GM10248 (cell line): ENCODE measurements at places on chromosomes 7 and 10.

- DNase-seq, result peak; percentile 37
Observed at GRCh38 chr10:34758447-34758996, 56.6 kb downstream of the PARD3 start.

- no peak for DNase-seq
Observed at GRCh38 chr10:50398381-50398780, 147.1 kb upstream of the ASAH2 start.

DNA sequence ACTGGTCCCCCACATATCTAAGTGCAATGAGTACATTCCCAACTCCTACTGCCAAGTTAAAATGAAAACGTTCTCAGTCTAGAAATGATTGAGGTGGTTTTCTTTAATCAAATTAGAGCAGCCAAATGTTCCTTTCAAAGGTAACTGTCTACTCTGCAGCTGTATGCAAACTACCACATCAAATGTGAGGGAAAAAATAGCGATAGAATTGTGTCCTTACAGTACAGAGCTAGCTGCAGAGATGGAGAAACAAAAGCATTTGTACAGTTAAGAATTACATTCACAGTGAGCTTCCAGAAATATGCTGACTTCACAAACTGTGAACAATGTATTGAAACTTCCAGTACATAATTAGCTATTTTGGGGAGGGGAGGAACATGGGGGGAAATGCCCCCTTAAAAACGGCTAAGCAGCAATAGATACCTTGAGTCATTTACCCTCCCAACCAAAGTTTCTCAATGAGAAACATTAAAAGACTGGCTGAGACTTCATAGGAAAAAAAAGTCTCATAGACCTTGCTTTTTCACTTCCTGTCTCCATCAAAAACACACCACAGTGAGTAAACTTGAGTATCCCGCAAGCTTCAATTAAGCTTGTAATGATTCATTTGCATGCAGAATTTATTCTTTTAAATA is 22.9 kb downstream of the CDK6 start:
- peak; percentile 27 for DNase-seq

GRCh38 chr7:37448011-37448635 is 541 bp downstream of the ELMO1 start:
- peak; percentile 42 for DNase-seq

GRCh38 chr7:46695051-46695708 is 774.1 kb upstream of the IGFBP3 start:
- DNase-seq, result no peak

GRCh38 chr10:61663466-61663865 is 737 bp downstream of the CABCOCO1 start:
- DNase-seq, result no peak

DNA sequence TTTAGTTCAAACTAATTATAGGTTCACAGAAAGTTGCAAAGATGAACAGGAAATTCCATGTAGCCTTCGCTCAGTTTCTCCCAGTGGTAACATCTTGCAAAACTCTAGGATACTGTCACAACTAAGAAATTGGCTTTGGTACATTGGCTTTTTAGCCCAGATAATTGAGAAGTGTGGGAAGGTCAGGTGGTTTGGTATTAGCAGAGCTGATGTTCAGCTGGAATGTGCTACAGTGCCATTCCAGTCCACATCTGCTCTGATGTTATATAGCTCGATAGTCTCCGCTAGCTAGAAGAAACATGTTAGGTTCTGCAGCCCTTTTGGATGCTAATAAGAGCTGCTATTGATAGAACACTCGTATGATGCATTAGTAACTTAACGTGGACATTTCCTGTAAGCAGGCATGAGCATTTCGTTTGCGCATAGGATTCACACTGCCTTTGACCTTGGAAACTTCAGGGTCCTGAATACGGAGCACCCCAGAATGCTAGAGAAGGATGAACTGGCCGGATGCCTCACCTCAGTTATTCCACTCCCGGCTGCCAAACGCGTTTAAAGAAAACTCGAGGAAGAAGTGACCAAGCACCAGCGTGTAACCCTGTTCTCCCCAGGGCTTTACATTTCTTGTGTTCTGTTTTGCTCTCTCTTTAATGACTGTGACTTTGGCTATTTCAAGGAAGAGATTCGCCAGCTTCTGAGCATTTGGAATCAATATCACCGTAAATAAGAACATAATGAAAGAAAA is 271.4 kb downstream of the GALNT17 start:
- no peak for DNase-seq

- DNase-seq, result no peak
Observed at GRCh38 chr10:88652616-88653015, 11.6 kb upstream of the LIPF start.

DNA sequence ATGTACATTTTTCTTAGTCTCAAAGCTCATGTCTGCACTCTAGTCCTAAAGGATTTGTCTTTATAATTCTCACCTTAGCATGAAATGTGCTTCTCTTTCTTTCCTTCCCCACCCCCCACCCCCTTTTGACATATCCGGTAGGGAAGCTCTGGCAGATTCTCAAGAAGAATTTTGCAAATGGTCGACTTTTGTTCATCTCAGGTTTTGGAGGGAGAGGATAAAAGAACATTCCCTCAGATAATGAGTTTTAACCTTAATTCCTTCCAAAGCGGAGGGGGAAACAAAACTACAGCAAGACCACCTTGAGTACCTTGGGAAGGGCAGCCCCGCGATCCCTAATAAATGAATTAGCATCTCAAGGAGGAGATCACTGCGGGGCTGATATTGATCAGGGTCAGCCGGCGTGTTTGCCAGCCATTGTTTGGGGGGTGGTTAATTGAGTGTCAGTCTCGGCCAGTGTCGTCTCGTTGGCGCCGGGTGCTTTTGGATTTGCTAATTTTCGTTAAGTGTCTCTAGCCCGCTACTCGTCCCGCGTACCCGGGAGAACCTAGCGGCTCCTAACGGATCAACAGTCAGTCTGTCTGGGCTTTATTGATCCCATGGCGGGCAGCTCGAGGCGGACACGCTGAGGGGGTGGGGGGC is 874 bp upstream of the BAMBI start:
- DNase-seq, result no peak

DNA sequence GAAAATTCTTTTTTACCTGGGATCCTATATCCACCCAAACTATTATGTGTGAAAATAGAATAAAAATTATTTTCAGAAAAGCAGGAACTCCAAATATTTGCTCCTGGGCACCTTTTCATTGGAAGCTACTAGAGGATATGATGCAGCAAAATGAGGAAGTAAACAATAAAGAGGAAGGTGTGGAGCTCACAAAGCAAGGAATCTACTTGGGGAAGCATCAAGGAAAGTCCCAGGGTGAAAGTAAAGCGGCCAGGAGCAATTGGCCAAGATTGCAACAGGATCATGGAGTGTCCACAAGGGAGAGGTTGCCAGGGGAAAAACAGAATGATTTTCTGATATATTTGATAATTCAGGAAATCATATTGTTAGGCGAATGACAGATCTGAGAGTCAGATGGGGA is 80.8 kb downstream of the CARD11 start:
- no peak for DNase-seq

GRCh38 chr7:123271231-123271630 is 71.5 kb upstream of the SLC13A1 start:
- no peak for DNase-seq

DNA sequence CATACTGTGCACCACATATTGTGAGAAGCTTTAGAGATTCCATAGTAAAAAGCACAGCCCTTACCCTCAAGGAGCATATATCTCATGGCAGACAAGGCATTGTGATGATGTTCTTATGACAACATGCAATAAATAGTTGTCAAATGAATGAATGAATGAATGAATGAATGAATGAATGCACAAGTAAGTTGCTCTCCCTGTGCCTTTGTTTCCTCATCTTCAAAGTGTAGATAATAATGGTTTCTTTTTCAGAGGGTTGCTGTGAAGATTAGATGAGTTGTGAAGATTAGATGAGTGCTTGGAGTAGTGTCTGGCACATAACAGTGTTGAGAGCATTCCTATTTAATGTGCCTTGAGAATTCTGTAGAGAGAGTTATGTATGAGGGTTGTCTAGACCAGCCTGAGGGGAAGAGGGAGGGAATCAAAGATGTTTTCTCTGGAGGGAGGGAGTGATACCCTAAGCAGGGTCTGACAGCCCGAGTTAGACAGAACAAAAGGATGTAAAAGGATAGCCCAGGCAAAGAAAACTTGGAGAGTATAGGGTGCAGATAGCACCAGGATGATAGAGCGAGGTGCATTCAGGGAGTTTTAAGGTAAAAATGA is 217.2 kb downstream of the RELN start:
- DNase-seq, result no peak

GRCh38 chr10:107657851-107658250 is 493.3 kb upstream of the SORCS1 start:
- no peak for DNase-seq

- DNase-seq, result no peak
Observed at GRCh38 chr10:34565934-34566333, 249.2 kb downstream of the PARD3 start.

DNA sequence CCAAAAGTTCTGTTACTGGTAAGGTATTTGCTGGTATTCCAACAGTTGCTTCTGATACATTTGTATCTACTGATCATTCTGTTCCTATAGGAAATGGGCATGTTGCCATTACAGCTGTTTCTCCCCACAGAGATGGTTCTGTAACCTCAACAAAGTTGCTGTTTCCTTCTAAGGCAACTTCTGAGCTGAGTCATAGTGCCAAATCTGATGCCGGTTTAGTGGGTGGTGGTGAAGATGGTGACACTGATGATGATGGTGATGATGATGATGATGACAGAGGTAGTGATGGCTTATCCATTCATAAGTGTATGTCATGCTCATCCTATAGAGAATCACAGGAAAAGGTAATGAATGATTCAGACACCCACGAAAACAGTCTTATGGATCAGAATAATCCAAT is 131.0 kb downstream of the AASS start:
- no peak for DNase-seq

DNA sequence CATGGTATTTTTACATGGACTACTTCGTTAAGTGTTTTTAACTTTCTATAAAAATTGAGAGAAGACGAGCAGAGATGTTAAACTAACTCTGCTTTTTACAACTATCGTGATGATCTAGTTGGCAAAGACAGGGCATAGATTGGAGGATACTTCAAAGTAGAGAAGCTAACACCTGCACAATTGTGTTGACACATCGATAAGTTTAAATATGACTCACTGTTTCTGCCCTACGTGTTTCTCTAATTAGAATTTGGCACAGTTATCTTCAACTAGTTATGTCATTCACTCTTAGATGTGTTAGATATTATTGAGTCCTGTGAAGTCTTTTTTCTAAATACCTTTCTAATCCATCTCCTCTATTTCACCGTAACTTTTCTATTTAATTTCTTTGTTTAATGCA is 68.5 kb upstream of the FERD3L start:
- DNase-seq, result no peak

- no peak for DNase-seq
Observed at GRCh38 chr10:69334302-69335062, 56.2 kb downstream of the HK1 start.

GRCh38 chr10:125020871-125021270 is 78.9 kb downstream of the ZRANB1 start:
- no peak for DNase-seq

DNA sequence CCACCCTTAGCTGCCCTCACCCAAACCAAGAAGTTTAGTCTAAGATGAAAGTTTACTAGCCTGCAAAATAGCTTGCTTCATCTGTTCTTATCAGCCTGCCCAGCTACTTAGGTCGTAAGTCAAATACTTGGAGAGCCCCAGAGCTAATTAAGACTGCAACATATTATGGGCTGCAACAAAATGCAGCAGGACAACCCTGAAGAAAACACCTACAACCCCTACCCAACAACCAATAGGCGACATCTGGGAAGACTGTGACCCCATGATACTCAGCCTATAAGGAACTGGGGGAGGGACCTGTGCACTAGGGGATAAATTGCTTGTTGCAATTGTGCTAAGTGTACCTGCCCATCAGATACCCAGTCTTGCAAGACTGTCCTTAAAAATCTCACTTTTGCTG is 64.1 kb downstream of the LYZL2 start:
- no peak for DNase-seq

- no peak for DNase-seq
Observed at GRCh38 chr7:150648353-150649079, 16.3 kb upstream of the GIMAP6 start.

DNA sequence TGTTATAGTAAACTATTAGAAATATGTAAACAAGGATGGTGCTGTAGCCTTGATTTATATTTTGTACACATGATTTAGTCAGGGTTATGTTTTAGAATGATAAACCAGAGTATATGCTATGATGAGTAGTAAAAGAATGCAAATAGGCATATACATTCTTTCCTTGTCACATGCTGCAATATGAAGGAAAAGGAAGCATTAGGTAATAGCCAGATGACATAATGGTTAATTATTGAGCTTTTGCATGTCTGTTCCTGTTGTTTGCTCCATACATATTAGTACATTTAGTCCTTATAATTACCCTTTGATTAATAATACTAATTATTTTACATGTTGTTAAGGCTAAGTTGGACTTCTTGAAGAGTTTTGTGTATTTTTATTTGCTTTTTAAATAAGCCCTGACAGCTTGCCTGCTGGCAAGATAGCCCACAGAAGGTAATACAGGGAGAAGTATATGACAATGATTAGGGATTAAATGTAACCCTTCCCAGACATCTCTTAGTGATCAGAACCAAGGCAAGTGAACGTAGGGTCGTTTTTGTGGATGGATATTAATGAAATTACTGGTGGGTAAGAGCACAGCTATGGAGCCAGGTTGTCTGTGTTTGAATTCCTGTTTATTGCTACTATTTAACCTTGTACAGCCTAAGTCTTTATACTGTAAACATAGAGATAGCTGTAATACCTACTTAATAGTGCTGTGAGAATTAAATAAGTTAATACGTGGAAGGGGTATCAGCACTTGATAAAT is 68.4 kb downstream of the PHTF2 start:
- no peak for DNase-seq

DNA sequence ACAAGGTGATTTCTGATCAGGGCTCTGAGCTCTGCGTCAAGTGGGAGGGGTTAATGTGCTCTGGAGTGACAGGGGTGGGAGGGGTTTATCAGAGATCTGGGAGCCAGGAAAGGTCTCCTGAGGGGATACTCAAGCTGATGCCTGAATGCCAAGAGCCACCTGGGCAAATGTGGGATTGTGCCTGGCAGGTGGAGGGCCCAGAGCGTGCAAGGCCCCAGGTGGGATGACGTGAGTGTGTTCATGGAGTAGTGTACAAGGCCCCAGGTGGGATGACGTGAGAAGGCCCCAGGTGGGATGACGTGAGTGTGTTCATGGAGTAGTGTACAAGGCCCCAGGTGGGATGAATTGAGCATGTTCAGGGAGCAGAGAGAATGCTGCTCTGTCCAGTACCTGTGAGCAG is 610.3 kb downstream of the PTPRN2 start:
- no peak for DNase-seq

GRCh38 chr7:114799628-114800028 is 122.3 kb upstream of the MDFIC start:
- DNase-seq, result no peak

DNA sequence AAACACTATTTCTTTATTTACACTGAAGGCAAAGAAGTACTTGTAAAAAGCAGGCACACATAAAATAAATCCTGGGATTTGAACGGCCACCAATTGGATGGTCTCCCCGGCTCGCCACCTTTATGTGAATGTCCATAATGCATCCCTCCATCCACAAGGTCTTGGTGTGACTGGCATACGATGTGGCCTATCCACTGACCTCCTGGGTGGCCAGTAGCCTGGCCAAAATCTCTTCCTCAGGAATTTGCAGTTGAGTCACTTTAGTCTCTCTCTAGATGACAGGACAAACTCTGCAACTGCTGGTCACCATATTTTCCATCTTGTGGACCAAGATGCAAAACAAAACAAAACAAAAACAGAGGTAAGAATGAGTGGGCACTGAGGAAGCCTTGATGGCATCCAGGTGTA is 39.1 kb downstream of the CDK1 start:
- no peak for DNase-seq

- no peak for DNase-seq
Observed at GRCh38 chr10:103677486-103678177, 177.7 kb downstream of the SH3PXD2A start.

GRCh38 chr7:3117488-3118231 is 74.0 kb upstream of the CARD11 start:
- DNase-seq, result no peak
